Stimulated activated CD4-positive, alpha-beta T cell treated with anti-CD3 and anti-CD28 coated beads, Interleukin-12 subunit alpha, Interleukin-12 subunit beta, amount 100 ng/mL, for 24 hours (primary cell): ENCODE measurements at places on chromosomes 16 and 17.

- no peak for DNase-seq
These were observed 14.1 kb downstream of the BAHCC1 start for GRCh38 chr17:81409190-81409935.

DNA sequence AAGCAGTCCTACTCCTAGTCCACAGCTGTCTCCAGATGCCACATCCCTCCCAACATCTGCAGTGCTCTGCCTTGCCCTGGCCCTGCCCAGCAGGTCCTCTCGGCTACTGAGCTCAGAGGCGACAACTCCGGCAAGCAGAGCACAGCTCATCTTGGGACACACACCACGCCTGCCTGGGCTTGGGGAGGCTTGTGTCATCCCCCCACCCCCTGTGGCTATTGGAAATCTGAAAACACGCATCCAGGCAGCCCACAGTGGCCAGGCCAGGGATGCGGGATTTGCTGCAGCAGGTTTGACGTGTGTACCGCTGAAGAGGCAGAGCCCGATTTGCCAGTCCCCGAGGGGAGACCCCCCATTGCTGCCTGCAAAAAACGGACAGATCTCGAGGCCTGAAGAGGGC lies 25.4 kb downstream of the MXRA7 start:
- DNase-seq = no peak

GRCh38 chr16:59469266-59469665 lies 735.1 kb upstream of the GOT2 start:
- DNase-seq = no peak

DNA sequence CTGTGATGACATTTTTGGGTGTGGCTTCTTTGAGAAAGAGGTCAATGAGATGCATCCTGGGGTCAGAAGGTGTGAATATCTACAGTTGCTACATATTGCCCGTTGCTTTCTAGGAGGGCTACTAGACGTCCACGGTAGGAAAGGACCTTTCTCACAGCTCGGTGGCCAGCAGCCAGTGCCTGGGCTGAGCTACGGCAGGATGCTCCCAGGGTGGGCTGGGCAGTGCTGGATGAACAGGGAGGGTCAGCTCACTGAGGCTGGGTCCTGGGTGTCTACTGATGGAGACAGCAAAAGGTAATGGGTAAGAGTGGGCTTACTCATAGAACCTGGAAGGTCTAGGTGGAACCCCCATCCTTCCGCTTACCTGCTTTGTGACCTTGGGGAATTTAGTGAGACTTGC lies 188.3 kb upstream of the WSCD1 start:
- no peak for DNase-seq

- DNase-seq = no peak
These were observed 15.0 kb upstream of the ATP2A3 start for GRCh38 chr17:3979290-3979611.

DNA sequence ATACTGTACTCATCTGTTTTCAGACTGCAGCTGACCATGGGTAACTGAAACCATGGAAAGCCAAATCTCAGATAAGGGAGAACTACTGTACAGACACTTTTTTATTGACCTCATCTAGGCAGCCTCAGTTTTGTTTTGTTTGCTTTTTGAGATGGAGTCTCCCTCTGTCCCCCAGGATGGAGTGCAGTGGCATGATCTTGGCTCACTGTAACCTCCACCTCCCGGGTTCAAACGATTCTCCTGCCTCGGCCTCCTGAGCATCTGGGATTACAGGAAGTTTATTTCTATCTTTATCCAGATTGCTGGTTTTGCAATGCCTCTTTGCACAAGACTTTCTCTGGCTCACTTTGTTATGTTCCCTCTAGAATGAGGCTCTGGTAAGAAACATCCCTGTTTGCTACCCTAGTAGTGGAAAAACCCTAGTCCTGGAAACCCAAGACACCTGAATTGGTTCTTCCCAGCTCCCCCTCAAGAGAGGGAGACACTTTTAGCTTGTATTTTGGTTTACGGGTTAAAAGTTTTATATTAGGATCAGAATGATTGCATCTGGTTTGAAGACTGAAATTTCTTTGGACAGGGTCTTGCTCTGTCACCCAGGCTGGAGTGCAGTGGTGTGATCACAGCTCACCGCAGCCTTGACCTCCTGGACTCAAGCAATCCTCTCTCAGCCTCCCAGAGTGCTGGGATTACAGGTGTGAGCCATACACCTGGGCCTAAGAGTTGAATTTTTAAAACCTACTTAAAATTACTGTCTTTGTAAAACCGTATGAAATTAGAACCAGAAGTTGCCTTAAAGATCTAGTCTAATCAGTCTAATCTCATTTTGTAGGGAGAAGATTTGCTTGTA lies 38.9 kb downstream of the ZNF207 start:
- no peak for DNase-seq

GRCh38 chr16:84268291-84269040 lies 26.2 kb upstream of the WFDC1 start:
- DNase-seq = no peak

DNA sequence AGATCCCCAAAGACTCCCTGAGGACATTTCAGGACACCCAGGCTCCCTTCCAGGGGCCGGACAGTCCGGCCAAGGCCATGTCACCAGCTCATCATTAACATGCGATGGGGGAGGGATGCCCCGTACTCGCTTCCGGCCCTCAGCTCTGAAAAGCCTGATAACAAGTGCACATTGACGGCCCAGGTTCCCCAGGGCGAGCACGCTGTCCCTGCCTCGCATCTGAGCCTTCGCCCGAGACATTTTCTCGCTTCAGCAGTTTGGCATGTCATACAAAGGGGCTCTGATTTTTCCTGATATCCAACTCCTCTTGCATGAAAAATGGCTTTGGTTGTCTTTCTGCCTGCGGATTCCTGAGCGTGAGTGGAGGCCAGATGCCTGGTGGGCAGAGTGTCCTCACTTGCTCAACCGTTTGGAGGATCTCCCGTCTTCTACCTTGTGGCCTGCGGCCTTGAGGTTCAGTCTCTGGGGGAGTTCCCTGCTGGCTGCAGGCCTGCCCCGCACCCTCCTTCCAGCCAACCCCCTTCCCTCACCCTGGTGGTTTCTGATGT lies 14.1 kb downstream of the CACNG4 start:
- DNase-seq = no peak
